ENCODE measurements at places on chromosomes 2 and 18.

GRCh38 chr2:88639865-88640264 lies 12.6 kb upstream of the EIF2AK3 start:
- no peak for DNase-seq

DNA sequence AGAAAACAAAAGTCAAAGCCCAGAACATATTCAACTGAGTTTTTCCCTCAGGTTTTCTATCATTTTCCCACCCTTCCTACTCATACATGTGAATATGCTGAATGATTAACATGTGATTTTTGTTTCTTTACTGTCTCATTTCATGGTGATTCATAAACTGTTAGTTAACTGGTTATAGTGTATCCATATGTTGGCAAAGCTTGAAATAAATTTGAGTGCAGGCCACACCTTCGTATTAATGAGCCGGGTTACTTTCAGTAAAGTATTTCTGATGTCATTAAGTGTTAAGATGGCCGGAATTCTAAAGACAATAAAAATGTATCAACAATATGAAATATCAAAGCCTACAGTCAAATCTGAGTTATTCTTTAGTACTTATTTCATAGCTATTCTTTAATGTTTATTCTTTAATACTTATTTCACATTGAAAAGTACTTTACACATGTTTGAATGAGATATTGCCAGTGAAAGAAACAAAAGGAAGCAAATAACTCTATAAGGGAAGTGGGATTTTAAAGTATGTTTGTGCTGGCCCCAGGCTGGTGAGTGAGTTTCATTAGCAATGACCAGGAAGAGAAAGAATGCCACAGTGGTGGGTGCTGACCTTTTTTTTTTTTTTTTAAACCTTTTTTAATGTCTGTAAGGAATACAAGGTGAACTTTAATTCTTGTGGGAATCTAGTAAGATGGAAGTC lies 178.6 kb downstream of the NEDD4L start:
- DNase-seq: no peak

DNA sequence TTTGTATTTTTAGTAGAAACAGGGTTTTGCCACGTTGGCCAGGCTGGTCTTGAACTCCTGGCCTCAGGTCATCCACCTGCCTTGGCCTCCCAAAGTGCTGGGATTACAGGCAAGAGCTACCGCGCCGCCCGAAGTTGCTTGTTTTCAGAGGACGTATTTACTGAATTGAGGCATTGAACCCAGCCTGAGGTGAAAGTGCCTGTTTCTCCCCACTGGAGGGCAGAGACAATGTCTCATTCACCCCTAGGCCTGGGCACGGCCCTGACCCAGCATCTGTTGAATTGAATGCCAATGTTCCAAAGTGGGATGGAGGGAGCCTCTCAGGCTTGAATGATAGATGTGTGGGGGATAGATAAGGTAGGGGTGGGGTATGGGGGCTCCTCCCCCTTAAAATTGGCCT lies 4.5 kb upstream of the TMBIM1 start:
- DNase-seq: no peak

GRCh38 chr2:239106314-239106908 lies 258.5 kb downstream of the TWIST2 start:
- DNase-seq: peak; percentile 73

- DNase-seq: no peak
Observed at GRCh38 chr18:35511833-35512232, 14.1 kb upstream of the INO80C start.

GRCh38 chr2:20604951-20605381 lies 45.9 kb downstream of the HS1BP3 start:
- peak; percentile 96 for DNase-seq

GRCh38 chr2:25372405-25373268 lies 30.9 kb upstream of the DNMT3A start:
- DNase-seq: no peak

GRCh38 chr18:70417847-70418246 lies 129.0 kb downstream of the SOCS6 start:
- DNase-seq: no peak

GRCh38 chr18:22935431-22935830 lies 2.3 kb downstream of the RBBP8 start:
- no peak for DNase-seq

GRCh38 chr2:145136702-145137101 lies 616.8 kb upstream of the ZEB2 start:
- no peak for DNase-seq

DNA sequence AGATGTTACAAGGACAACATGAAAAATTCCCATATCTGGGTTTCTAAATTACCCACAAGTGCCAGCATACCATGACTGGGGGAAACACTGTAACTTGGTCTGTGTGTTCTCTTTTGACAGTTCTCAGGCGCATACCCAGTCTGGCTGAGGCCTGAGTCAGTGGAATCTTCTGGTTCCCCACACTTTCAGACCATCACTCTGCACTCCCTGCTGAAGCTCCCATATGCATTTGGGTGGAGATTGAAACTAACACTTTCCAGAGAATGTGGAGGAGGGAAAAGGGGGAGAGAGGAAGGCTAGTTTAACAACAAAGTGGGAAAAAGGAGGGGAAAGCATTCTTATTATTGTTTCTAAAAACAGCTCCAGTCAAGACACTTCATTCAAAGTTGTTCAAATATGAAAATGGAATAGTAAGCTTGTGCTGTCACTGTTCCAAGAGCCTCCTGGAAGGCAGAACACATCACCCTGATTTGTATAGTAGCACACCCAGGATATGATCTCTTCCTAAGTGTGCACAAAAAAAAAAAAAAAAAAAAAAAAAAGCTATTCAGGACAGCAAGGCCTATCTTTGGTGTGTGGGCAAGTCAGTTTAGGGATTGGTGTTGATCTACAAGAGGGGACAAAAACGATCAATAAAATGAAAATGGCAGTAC lies 48.1 kb upstream of the CTIF start:
- no peak for DNase-seq

DNA sequence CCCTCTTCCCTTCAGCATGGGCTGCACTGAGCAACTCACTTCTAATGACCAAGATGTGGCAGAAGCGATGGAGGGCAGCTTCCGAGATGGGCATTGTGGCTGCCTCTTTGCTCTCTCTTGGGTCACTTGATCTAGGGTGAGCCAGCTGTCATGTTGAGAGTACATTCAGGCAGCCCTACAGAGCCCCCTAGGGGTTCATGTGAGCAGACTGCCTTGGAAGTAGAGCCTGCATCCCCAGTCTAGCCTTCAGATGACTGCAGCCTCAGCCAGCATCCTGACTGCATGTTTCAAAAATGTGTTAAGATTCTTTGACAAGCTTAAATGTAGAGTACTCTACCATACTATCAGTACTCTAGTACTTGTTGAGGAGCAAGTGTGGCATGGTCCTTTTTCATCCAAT lies 143.9 kb downstream of the NCK2 start:
- DNase-seq: no peak

DNA sequence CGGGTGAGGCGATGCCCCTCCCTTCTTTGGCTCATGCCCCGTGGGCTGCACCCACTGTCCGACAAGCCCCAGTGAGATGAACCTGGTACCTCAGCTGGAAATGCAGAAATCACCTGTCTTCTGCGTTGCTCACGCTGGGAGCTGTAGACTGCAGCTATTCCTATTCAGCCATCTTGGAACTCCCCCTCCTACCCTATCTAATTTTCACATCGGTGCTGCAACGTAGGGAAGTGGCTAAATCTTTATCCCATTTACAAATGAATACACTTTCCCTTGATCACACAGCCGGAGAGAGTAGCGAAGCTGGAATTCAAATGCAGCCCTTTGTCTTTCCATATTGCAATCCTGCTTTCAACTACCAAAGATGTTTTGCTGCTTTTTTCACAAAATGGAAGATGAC lies 1.4 kb upstream of the TMEM247 start:
- DNase-seq: no peak

GRCh38 chr2:203500297-203500696 lies 34.8 kb downstream of the RAPH1 start:
- DNase-seq: no peak

GRCh38 chr18:13187498-13187897 lies 31.1 kb upstream of the LDLRAD4 start:
- DNase-seq: no peak

DNA sequence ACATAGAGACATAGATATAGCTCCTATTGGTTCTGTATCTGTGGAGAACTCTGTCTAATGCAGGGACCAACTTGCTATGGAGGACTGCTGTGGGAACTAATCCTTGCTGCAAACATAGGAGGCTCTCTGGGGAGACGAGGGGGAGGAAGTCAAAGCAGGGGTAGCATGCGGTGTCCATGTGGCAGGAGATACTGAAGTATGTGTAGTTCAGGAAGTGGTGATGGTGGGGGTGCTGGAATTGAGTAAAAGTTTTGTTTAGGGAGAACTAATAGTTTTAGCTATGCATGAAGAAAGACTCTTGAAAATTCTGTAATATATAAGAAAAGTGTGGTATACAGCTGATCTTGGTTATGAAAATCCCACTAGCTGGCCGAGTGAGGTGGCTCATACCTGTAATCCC lies 62.0 kb downstream of the ANKRD44 start:
- peak; percentile 26 for DNase-seq

DNA sequence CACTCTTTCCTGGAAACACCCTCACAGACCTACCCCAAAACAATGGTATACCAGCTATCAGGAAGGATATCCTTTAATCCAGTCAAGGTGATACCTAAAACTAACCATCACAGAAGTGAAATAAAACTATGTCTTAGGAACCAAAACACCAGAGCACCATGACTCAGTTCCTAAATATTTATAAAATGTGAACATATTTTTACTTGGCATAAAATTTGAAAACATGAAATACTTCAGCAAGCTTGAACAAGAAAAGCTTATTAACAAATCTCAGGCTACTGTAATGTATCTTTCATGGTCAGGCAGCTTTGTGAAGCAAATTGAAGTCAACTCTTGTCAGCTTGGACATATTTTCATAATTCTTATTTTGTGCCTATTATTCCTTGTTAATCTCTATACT lies 440.8 kb upstream of the CDH20 start:
- DNase-seq: no peak

- DNase-seq: peak; percentile 64
Observed at GRCh38 chr18:74399091-74399887, 57.8 kb downstream of the DIPK1C start.

DNA sequence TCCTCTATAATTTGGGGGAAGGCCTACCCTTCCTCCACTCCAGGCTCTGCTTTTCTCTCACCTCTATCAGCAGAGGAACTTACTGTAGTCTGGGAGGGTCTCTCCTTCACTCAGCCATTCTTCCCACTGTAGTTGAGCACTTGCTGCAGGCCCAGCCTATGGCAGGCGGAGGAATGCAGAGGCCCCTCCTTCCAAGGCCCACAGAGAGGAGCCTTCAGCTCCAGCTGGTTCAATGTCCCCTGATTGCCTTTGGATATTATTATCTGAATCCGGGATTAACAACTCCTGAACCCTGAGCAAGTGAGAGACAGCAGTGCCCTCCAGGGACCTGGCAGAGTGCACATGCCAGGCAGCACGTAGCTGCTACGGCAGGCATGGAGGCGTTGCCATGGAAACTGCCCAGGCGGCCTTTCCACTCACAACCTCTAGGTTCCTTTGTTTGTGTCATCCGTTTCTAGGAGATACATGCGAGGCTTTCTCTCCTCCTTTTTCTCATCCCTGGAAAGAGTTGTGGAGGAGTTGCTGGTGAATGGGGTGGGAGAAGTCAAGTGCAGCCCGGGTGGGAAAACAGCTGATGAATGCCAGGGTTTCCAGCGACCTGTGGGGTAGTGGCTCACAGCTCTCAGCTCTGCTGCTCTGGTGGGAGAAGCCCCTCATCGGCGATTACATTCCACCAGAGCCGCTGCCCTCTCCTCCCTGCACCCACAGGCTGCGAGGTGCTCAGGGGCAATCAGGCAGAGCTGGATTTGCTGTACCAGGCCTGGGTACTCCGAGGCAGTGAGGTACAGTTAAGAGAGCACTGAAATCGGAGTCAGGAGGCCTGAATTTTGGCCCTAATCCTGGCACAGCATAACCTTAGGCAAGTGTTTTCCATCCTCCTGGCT lies 55.3 kb upstream of the HK2 start:
- peak; percentile 40 for DNase-seq

DNA sequence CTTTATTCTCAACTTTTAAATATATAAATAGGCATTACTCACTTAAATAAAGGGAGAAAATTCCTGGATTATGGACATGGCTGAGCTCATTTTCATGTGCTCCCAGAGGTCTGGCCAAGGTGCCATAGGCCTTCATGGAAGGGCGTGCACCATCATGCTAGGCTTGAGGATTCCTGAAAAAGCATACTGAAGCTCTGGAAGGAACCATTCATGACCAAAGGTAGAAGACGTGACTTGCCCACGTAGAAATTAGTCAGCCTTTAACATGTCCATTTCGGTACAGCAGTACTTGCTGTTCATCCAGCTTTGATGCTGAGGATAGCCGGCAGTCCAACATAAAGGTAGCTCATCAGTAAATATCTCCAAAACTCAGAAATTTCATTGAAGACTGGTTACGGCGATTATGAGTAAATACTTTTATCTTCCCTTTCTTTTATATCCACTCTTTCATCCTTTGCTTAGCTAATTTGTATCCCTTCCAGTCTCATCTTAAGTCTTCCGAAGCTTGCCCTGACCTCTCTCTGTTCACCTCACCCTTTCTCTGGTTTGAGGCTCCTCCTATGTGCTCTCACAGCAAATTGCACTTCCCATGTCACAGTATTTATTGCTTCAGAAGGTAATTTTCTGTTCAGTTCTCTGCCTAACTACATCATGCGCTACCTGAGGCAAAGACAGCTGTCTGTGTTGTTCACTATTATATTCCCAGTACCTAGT lies 32.3 kb upstream of the ASNSD1 start:
- DNase-seq: no peak

GRCh38 chr2:38602136-38602731 lies 494 bp downstream of the HNRNPLL start:
- DNase-seq: peak; percentile 63

DNA sequence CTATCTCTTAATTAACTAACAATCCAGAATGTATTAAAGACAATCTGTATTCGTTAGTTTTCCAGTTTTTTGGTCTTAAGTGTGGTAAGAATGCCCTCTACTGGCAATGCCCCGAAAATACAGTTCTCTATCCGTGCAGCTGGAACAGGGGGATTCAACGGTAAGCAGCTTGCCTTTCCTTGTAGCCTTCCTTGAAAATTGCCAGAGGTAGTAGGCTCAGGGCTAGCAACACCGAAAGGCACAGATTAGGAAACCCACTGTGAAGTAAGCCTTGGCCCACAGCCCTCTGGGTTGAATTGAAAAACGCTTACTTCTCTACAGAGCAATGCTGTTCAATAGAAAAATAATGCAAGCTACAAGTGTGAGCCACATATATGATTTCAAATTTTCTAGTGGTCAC lies 17.1 kb upstream of the VPS4B start:
- DNase-seq: peak; percentile 77

GRCh38 chr2:136086253-136087016 lies 31.5 kb downstream of the CXCR4 start:
- no peak for DNase-seq

- no peak for DNase-seq
Observed at GRCh38 chr2:10717628-10718027, 3.8 kb upstream of the ATP6V1C2 start.

GRCh38 chr2:35410431-35411061 lies 945.0 kb upstream of the CRIM1 start:
- DNase-seq: peak; percentile 45

All from muscle of leg (tissue), 16 donors.